Stimulated activated naive CD8-positive, alpha-beta T cell treated with anti-CD3 and anti-CD28 coated beads, Interleukin-15, Interleukin-2, amounts not matched to agents 100 U/mL and 50 U/mL, for 24 hours (primary cell): ENCODE measurements at places on chromosomes 3 and 15.
A peak's percentile ranks its signal among the peaks of the same experiment; 100 is the strongest.

GRCh38 chr3:177201700-177202397, 4.6 kb upstream of the TBL1XR1 start:
- peak; percentile 47 for DNase-seq

GRCh38 chr15:58552505-58553364, 120.9 kb downstream of the LIPC start:
- no peak for DNase-seq

DNA sequence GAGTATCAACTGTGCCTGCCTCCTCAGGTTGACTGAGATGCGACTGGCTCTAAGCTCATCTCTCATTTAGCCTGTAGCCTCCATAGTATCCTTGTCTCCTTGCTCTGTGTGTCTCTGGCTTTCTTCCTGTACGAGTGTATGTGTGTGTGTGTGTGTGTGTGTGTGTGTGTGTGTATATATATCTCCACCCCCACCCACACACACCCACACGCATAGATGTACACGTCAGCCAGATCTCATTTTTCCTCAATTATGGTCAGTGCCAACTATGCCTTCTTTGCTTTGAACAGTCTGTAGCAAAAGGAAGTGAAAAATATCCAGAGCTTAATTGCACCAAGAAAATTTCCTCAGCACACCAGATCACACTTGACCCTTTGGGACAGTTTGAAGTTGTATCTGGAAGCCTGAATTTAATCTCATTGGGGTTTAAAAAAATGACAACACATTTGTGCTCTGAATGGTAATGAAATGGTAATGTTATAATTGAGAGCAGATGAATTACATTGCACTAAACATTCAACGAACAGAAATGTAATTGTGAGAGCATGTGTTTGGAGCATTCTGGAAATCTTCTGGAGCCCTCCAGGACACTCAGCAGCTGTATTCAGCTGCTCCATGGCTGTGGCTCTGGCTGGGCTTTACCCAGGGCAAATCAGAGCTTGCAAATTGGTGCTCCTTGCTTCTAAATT, 63.6 kb downstream of the RYR3 start:
- no peak for DNase-seq

DNA sequence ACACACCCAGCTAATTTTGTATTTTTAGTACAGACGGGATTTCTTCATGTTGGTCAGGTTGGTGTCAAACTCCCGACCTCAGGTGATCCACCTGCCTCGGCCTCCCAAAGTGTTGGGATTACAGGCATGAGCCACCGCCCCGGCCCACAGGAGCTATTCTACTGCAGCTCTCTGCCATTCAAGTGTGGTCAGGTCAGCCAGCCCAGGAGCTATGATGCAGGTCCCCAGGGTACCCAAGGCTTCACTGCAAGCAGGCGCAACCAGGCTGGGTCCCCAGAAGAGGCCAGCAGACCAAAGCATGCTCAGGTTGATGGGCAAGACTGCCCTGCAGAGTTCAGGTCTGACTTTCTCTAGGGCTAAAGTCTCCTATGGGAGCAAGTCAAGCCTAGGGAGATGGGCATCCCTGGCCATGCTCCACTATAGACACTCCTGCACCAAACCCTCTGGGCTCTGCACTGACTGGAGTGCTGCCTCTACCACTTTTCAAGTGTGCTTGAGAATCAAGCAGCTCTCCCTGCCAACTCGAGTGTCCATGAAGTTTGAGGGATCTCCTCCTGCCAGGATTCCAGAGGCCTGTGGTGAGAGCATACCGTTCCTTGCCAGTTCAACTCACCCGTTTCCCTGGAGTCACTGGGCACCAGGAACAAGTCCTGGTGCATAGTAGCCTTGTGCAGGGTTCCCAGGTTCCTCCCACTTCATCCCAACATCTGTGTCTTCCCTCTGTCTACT, 30.9 kb downstream of the MYO9A start:
- no peak for DNase-seq

- DNase-seq: no peak
These were observed 169.6 kb downstream of the EDEM1 start for GRCh38 chr3:5357089-5357488.

- no peak for DNase-seq
These were observed 3.3 kb downstream of the GTF2A2 start for GRCh38 chr15:59654046-59654445.

- DNase-seq: no peak
These were observed 289.8 kb downstream of the ZBTB20 start for GRCh38 chr3:114857299-114857701.

DNA sequence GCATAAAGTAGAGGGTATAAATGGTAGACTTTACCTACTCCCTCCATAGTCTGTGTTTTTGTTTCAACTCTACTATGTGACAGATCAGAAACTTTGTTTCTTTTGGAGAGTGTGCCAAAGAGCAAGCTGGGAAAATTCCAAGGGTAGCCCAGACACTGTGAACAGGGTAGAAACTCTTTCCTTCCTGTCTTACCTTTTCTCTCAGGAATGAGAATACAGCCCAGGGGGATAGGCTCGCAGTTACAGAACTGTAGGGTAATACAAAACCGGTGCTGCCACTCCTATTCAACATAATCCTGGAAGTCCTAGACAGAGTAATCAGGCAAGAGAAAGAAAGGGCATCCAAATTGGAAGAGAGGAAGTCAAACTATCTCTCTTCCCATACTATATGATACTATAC, 256.3 kb downstream of the CPNE4 start:
- DNase-seq: no peak

- no peak for DNase-seq
These were observed at the start of gene FETUB for GRCh38 chr3:186639778-186640472. FETUB (plus strand) TSS chr3:186640399; CDS start chr3:186640461, 62 bp downstream.

DNA sequence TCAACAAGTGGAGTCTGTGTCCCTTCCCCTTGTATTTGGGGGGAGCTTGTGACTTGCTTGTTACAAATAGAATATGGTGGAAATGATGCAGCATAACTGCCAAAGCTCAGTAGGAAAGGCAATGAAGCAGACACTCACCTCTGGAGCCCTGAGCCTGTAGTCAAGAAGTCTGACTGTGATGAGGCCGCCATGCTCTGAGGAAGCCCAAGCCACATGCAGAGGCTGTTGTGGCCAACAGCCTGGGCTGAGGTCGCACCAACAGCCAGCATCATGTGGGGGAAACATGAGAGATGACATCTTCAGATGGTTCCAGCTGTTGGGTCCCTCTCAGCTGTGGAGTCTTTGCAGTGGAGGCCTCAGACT, 161.4 kb downstream of the CHSY1 start:
- DNase-seq: no peak

GRCh38 chr3:129485721-129486663, 42.4 kb upstream of the RHO start:
- DNase-seq: no peak

DNA sequence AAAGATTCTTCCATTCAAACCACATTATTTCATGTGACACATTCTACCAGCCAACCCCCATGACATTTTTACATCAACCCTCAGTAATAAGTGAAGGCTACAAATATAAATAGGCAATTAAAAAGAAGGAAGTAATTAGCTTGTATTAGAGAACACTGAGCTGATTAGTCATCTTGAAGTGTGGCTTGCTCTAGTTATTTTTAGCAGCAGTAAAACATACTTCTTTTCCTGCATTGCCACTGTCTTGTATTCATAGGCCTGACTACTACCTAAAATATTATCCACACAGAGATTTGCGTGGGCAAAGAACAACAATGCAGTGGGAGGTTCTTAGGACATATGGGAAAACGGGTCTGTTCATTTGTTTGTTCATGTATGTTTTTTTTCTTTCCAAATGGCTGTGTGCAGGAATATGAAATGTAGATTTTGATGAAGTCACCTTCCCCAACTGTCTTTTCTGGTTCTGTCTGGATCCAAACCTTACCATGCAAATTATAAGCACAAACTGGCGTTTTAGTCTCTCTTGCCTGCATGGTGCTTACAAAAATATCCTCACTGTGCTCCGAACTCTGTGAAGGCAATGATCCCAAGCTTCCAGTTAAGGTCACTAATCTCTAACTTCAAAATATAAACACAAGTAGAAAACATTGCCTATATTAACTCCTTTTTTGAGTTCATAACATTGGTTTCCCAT, 31.5 kb upstream of the TM4SF4 start:
- no peak for DNase-seq

DNA sequence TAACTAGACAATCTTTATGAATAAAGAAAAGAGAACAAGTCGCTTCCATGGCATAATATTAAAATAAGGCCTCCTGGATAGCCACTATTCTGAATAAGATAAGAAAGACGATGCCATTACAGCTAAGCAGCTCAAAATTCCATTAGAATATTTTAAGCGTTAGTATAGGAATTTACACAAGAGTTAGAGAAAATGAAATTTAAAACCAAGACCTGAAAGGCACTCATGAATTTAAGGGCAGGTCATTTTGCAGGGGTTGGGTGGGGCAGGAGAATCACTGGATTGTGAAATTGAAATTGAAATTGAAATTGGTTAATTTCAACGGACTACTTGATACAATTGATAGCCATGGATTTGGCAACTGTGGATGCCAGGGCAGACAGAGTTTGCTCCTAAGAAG, 91.8 kb upstream of the GOLGA8J start:
- DNase-seq: no peak

DNA sequence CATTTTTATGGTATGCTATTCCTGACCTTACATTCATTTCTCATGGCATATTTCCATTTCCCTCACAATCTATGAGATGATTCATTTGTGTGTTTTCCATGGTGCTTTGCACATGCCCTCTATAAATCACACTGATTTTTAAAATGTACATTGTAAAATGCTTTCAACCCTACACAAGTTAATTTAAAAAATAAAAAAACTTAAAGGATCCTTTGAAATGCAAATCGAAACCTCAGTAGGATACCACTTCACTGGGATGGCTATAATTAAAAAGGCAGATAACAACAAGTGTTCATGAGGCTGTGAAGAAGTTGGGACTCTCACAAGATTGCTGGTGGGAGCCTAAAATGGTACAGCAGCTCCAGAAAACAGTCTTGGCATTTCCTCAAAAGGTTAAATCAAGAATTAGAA, 83.5 kb downstream of the FMN1 start:
- DNase-seq: no peak

- DNase-seq: no peak
These were observed 150.8 kb downstream of the PDZRN3 start for GRCh38 chr3:73473898-73474416.

- DNase-seq: no peak
These were observed 56.2 kb upstream of the DLG1 start for GRCh38 chr3:197354568-197355001.

DNA sequence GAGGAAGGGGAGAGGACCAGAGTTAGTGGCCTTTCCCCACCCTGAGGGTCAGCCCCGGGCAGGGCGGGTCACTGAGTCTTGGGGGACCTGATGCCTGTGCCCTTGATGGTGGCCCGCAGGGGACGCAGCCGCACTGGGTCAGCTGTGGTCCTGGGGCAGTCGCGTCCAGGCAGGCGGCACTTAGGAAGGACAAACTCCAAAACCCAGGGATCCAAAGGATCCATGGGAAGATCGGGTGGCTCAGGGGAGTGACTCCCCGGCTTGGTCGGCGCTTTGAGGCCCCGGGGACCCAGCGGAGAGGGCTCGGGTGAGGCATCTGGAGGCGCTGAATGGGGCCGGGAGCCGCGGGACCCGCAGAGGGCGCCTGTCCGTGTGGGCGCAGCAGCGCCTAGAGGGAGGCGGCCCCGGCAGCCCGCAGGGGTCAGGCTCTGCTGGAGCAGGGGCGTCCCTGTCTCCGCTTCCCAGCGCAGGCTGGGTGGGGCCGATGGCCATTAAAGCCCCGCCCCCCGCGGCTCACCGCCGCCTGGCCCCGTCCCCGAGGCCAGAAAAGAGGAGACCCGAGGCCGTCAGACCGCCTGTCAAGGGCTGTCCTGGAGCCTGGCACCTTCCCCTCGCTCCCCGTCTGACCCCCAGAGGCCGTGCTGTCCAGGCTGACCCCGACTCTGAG, 17.5 kb downstream of the CIDEC start:
- peak; percentile 44 for DNase-seq

GRCh38 chr3:50816894-50817293, 142.2 kb downstream of the DOCK3 start:
- DNase-seq: no peak

DNA sequence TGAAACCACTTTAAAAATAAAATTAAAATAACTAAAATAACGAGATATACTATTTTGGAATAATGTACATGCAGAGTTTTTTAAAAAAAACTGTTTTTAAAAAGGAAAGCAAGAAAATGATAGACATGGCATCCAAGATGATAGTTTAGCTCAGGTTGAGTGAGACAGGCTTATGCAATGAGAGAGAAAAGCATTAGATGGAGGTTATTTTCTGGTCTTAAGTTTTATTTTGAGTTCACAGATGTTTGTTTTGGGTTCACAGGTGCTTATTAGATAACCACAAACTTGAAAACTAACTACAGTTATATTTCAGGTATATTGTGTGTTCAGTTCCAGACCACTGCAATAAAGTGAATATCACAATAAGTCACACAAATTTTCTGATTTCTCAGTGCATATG, 413.6 kb upstream of the TMCO5A start:
- no peak for DNase-seq

DNA sequence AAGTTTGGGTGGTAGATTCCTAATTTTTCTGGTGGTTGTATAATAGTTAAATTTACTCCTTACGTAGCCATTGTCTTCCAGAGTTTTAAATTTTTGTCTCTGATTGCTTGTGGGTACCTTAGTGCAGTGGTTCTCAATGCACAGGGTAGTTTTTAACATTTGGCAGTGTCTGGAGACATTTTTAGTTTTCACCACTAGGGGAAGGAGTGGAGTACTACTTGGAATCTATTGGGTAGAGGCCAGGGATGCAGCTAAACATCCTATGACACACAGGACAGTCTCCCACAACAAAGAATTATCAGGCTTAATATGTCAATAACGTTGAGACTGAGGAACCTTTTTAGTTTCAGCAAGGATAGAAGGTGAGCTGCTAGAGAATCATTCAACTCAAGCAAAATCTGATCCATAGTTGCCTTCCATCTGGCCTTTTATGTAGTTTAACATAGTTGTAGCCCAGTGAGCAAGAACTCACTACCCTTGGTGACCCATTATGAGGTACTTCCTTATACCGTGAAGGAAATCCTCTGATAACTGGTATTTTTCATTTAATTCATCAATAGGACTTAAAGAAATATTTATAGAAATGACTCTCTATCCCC, 8.6 kb upstream of the STX19 start:
- DNase-seq: no peak

DNA sequence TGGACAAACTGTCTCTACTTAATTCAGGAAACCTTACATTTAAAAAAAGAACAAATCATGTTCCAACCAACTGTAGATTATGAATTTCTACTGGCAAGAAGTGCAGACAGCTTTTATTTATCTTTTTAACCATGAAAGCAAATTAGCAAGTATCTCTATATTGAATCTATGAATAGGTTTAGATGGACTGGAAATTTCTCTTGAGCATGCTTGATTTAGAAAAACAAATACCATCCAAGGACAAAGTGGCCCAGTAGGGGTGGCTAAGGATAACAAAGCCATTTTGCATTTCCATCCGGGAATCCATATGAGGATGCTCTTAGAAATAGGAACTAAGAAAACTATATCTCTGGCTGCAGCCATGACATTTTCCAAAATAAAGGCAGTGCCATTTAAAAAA, 150.6 kb downstream of the KCNMB2 start:
- no peak for DNase-seq

GRCh38 chr3:186599142-186599784, 13.6 kb upstream of the AHSG start:
- DNase-seq: no peak
